GM12892 (cell line): ENCODE measurements at places on chromosomes 12 and 14.

- no peak for DNase-seq
Measured at GRCh38 chr14:79836577-79836976, 374.7 kb downstream of the DIO2 start.

DNA sequence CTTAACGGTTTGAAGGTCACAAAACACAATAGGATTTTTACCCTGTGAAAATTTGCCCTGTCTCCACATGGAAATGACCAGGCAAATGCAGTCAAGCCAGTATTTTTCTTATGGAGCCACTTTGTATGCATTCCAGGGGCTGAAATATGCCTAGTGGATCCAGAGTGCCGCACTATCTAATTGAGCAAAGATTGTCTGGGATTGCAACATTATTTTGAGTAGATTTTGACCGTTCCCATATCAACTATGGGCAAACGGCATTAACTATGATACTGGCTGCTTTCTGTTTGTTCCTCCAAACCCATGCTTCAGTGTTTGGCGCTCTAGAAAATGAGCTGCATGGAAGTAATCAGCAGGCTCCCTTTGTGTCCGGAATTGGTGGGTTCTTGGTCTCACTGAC, 223.0 kb downstream of the BTG1 start:
- no peak for DNase-seq

DNA sequence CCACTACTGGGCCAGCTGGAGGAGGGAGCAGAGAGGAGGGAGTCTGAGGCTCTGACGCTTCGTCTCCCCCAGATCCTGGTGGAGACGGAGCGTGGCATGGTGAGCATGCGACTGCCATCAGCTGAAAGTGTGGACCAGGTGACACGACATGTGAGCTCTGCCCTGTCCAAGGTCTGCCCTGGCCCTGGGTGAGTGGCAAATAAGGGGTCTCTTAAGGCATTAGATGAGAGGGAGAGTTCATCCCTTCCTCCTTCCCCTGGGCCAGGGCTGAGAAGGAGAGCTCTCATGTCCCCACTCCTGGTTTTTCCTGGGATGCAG, 2.5 kb downstream of the CARMIL3 start:
- no peak for DNase-seq

DNA sequence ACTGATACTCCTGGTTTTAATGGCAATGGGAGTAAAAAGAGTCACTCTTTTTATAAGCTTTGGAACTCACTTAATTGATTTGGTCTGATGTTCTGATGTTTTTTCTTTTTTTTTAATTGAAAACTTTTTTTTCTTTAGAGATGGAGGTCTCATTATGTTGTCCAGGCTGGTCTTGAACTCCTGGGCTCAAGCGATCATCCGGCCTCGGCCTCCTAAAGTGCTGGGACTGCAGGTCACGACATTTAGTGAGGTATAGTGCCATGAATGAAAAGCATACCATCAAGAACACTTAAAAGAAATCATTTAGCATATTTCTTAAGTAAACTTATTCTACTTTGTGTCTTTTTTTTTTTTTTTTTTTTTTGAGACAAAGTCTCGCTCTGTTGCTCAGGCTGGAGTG, 12.7 kb upstream of the EID3 start:
- DNase-seq, result no peak

DNA sequence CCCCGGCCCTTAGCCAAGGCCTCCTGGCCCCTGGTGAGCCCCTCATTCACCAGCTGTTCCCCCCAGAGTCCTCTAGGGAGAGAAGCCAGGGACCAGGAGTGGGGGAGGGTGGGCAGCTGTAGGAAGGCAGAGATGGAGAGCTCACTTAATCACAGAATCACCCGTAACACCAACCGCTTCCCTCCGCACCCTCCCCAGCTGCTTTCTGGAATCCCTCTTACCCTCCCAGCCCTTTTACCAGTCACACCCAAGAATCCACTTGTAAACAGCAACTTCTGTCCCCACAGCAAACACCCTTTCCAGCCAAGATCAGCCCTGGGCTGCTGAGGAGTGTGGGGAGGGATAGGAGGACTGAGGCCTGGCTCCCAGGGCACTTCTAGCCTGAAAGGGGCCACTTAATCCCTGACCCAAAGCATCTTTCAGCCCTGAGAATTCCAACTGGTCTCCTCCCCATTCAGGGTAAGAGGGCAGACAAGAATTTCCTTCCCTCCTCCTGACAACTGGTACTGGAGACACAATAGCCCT, 18.8 kb downstream of the NCKAP5L start:
- DNase-seq, result no peak

GRCh38 chr12:95014554-95014953, 11.1 kb upstream of the NDUFA12 start:
- DNase-seq, result no peak

- DNase-seq, result no peak
Measured at GRCh38 chr12:54047160-54047963, 6.3 kb upstream of the HOXC4 start.

DNA sequence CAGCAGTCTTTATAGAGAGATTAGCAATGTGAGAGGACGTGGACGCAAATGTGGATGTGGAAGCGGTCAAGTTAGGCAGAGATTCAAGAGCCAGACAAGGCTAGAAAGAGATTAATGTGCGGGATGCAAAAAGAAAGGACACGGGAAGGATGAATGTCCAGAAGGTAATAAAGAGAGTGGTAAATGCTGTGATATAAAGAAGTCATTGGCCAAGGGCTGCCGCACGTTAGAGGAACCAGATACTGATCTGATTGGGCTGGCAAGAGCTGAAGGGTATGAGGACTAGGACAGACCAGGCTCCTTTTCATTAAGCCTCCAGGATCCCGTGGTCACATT, 59.5 kb downstream of the DHRS2 start:
- DNase-seq, result no peak

DNA sequence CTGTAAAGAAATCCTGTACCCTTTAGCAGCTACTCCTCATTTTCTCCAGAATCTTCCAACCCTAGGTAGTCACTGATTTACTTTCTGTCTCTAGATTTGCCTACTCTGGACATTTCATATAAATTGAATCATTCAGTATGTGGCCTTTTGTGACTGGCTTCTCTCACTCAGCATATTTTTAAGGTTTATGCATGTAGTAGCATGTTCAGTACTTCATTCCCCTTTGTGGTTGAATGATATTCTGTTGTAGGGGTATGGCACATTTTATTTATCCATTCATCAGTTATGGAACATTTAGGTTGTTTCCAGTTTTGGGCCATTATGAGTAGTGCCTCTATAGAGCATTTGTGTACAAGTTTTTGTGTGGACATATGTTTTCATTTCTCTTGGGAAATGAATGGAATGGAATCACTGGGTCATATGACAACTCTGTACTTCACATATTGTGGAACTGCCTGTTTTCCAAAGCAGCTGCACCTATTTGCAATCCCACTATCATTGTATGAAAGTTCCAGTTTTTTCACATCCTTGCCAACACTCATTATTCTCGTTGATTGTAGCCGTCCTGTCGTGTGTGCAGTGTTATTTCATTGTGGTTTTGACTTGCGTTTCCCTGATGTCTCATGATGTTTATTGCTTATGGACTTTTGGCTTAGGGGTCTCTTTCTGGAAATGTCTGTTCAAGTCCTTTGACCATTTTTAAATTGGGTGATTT, 57.2 kb downstream of the ATF7IP start:
- DNase-seq, result no peak
